Endothelial cell (in vitro differentiated cells): ENCODE measurements at places on chromosomes 5 and 9. TPM values are rescaled to one million over a fixed set of nuclear protein-coding genes. Genes with fewer than 3 reads are reported as not detected.

- H3K4me1 ChIP-seq: peaks cover 18% of the 10 kb centered on the region
- H3K36me3 ChIP-seq: peaks cover 10% of the 10 kb centered on the region
- H3K27me3 ChIP-seq: peaks cover 5% of the 10 kb centered on the region
- peak overlapping the region; percentile 61 for H3K27ac ChIP-seq
These were observed 12.3 kb downstream of the MVB12B start for GRCh38 chr9:126338945-126339344.

DNA sequence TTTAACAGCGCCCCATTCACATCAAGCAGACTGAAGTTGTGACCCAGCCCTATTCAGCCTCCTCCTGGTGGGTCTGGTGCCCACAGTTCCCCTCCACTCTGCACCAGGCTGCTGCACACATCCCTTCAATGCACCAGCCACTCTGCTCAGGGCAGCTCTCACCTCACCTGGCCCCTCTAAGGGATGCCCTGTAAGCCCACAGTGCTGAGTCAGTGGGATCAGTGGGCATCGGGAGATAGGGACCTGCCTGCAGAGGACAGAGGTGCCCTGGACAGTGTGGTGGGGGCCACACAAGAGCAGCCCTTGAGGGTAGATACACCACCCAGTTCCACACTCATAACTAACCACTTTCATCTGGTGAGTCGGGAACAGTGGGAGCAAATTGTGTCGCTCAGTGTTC, 38.3 kb upstream of the S1PR3 start:
- peaks cover 8% of the 10 kb centered on the region for H3K27me3 ChIP-seq
- H3K36me3 ChIP-seq: no peaks in the 10 kb centered on the region
- DNase-seq: no peak
- H3K4me3 ChIP-seq: no peak overlapping the region
- no peak overlapping the region for H3K27ac ChIP-seq

- peaks cover 27% of the 10 kb centered on the region for H3K36me3 ChIP-seq
- no peak overlapping the region for H3K27ac ChIP-seq
- no peaks in the 10 kb centered on the region for H3K27me3 ChIP-seq
- H3K4me3 ChIP-seq: no peak overlapping the region
- H3K4me1 ChIP-seq: peaks cover 13% of the 10 kb centered on the region
These were observed 77.0 kb downstream of the ERCC6L2 start for GRCh38 chr9:95952471-95952870.

- no peak overlapping the region for H3K27ac ChIP-seq
- H3K36me3 ChIP-seq: peaks cover 25% of the 10 kb centered on the region
- no peak overlapping the region for H3K4me3 ChIP-seq
These were observed 16.4 kb downstream of the SH3GLB2 start for GRCh38 chr9:129011761-129012181.

- H3K36me3 ChIP-seq: no peaks in the 10 kb centered on the region
- no peak overlapping the region for H3K27ac ChIP-seq
- H3K27me3 ChIP-seq: peaks cover 3% of the 10 kb centered on the region
- H3K4me3 ChIP-seq: no peak overlapping the region
These were observed 23.2 kb downstream of the LYSMD3 start for GRCh38 chr5:90506221-90506620.

- no peak overlapping the region for H3K27ac ChIP-seq
- peak overlapping the region; percentile 21 for H3K4me3 ChIP-seq
- H3K36me3 ChIP-seq: no peaks in the 10 kb centered on the region
- no peak for DNase-seq
- no peaks in the 10 kb centered on the region for H3K27me3 ChIP-seq
These were observed 30.9 kb downstream of the NTNG2 start for GRCh38 chr9:132192728-132193127.

DNA sequence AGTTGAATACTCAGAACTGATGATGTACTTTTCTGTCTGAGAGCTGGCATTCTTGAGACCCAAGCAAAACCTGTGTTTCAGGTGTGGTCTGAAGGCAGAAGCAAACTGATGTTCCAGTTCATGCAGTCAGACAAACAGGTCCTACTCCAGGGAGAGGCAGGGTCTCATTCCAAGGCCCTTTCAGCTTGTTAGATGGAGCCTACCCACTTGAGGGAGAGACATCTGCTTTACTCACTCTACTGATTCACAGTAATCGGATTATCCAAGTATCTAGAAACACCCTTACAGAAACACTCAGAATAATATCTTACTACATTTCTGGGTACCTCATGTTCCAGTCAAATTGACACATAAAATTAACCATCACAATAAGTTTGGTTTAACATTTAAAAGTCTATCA, 207.8 kb downstream of the KDM4C start:
- peaks cover 6% of the 10 kb centered on the region for H3K4me1 ChIP-seq
- H3K27ac ChIP-seq: no peak overlapping the region
- DNase-seq: no peak
- H3K36me3 ChIP-seq: no peaks in the 10 kb centered on the region
- no peak overlapping the region for H3K4me3 ChIP-seq

DNA sequence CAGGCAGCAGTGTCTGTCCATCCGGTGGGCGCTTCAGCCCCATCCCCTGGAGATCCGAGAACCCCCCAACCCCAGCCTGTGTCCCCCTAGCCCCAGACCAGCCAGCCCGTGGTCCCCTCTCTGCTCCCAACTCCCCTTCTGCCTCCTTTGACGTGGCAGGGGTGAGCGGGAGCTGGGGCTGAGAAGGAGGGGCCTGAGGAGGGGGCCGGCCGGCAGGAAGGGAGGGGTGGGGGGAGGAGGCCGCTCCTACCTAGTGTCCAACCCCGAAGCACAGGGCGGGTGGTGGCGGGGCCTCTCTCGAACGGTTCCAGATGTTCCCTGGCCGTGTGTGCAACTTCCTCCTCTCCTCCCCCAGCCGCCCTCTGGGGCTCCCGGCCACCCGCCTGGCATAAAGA, 31.0 kb downstream of the GOLGA2 start:
- H3K4me1 ChIP-seq: peaks cover 15% of the 10 kb centered on the region
- H3K36me3 ChIP-seq: peaks cover 4% of the 10 kb centered on the region
- no peak for DNase-seq
- H3K27ac ChIP-seq: no peak overlapping the region
- no peak overlapping the region for H3K4me3 ChIP-seq

The PITX1 gene
- total RNA-seq: 0.87 TPM

The FAM151B gene
- 2.1 TPM for total RNA-seq

The RGS7BP gene
- total RNA-seq: 0.23 TPM
